ENCODE measurements at places on chromosomes 7 and 10. TPM values are rescaled to one million over a fixed set of nuclear protein-coding genes. Genes with fewer than 3 reads are reported as not detected.

CLCN1 gene
- 0.11 TPM for total RNA-seq

PRSS37 gene
- not detected for total RNA-seq

YAE1 gene
- 16.1 TPM for total RNA-seq

RARRES2 gene
- total RNA-seq = 223 TPM

CH25H gene
- total RNA-seq = not detected

SLC13A1 gene
- total RNA-seq = not detected

NODAL gene
- 151 TPM for total RNA-seq

ASZ1 gene
- total RNA-seq = not detected

RNLS gene
- total RNA-seq = 4.9 TPM

STOX1 gene
- 2.4 TPM for total RNA-seq

CPA4 gene
- not detected for total RNA-seq

TMEM139 gene
- 2.5 TPM for total RNA-seq

BAMBI gene
- 74.9 TPM for total RNA-seq

LIPK gene
- not detected for total RNA-seq

COPS6 gene
- 51.8 TPM for total RNA-seq

GIMAP7 gene
- not detected for total RNA-seq

Measured in H7 (cell line).